Keratinocyte (primary cell): ENCODE measurements at places on chromosomes 1 and 21.

DNA sequence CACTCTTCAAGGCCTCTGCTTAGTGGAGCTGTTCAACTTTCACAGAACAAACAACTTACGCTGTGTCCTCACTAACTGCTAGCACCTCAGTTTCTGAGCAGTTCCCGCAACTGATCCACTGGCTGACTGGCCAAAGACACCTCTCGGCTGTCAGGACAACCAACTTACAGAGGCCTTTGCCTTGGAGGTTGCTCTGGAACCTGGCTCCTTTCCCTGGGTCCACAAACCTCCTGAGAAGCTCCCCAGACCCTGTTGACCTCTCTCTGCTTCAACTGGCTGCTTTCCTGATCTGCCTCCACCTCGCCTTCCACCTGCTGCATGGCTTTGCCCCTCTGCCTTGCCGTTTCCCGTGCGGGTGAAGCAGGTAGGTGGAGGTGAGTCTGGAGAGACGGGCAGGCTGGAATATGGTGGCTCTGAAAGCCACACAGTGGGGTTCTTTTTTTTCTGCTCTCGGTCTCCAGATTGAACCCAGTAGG is 13.0 kb downstream of the BTBD19 start:
- peaks cover 21% of the 10 kb centered on the region for H3K4me1 ChIP-seq
- H3K27ac ChIP-seq, result no peak overlapping the region
- H3K36me3 ChIP-seq, result no peaks in the 10 kb centered on the region

GRCh38 chr1:95926331-95926730 is 692.3 kb downstream of the RWDD3 start:
- H3K27ac ChIP-seq, result no peak overlapping the region
- H3K27me3 ChIP-seq, result no peaks in the 10 kb centered on the region
- H3K36me3 ChIP-seq, result no peaks in the 10 kb centered on the region
- no peak for DNase-seq

DNA sequence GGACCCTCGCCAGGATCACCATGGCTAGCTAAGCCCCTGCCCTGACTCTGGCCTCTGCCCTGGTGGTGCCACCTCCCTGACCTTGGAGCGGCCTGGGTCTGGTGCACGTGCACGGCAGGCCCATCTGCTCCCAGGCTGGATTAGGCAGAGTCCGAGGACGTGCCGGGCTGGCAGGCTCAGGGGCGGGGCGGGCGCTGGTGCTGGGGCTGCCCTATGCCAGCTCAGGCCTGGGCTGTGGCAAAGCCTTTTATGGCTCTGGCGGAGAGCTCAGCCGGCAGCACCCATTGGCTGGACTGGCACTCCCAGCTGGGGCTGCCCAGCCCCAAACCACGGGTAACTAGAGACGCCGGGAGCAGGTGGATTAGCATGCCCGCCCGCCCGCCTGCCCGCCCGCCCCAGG is 17.1 kb upstream of the EDN2 start:
- peak overlapping the region; percentile 20 for H3K4me3 ChIP-seq
- H3K27ac ChIP-seq, result peak overlapping the region; percentile 76
- no peaks in the 10 kb centered on the region for H3K27me3 ChIP-seq

DNA sequence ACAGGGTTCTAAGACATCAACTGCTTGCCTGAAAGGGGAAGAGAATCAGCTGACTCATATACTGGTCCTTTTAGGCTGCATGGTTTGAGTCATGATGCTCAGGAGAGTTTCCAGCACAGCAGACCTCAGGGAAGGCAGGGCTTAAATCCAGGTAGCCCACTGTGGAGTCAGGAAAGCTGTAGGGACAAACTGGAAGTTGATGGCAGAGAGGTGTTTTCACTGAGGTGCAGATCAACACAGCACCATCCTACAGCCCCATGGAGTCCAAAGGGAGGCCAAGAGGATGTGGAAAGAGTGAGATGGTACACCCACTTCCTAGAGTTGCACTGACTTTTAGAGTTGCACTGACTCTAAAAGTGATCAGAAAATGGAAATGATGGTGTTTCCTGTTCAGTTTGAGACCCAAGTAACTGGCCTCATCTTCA is 252.4 kb upstream of the DUSP10 start:
- no peaks in the 10 kb centered on the region for H3K36me3 ChIP-seq
- peak; percentile 45 for DNase-seq
- H3K27me3 ChIP-seq, result no peaks in the 10 kb centered on the region
- peak overlapping the region; percentile 54 for H3K27ac ChIP-seq
- H3K4me3 ChIP-seq, result no peak overlapping the region

GRCh38 chr1:170131450-170131849 is 14.3 kb upstream of the NTMT2 start:
- no peaks in the 10 kb centered on the region for H3K36me3 ChIP-seq
- no peak for DNase-seq
- H3K4me3 ChIP-seq, result no peak overlapping the region
- H3K27me3 ChIP-seq, result no peaks in the 10 kb centered on the region
- H3K27ac ChIP-seq, result no peak overlapping the region

DNA sequence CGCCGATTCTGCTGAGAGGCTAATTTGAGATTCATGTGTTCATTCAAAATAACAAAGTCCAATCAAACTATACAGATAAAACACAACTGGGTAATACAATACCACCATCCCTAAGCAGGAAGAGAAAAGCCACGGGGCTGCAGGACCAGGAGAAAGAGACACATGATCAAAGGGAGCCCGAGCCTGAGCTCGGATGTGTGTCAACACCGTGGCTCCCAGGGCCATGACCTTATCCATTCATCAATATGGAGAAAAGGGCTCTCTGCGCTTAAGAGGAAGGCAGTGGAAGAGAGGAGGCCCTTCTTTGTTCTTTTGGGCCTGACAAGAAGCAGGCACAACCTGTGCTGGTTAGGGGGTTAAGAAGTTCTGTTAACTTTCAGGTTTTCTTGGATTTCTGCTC is 56.7 kb downstream of the HUNK start:
- no peak overlapping the region for H3K4me3 ChIP-seq
- no peak for DNase-seq
- H3K4me1 ChIP-seq, result no peaks in the 10 kb centered on the region
- H3K27ac ChIP-seq, result no peak overlapping the region
- no peaks in the 10 kb centered on the region for H3K27me3 ChIP-seq
- no peaks in the 10 kb centered on the region for H3K36me3 ChIP-seq

- no peaks in the 10 kb centered on the region for H3K36me3 ChIP-seq
- no peak overlapping the region for H3K4me3 ChIP-seq
- no peaks in the 10 kb centered on the region for H3K4me1 ChIP-seq
- no peaks in the 10 kb centered on the region for H3K27me3 ChIP-seq
- DNase-seq, result no peak
Observed at GRCh38 chr1:31861346-31861745, 45.5 kb upstream of the SPOCD1 start.

DNA sequence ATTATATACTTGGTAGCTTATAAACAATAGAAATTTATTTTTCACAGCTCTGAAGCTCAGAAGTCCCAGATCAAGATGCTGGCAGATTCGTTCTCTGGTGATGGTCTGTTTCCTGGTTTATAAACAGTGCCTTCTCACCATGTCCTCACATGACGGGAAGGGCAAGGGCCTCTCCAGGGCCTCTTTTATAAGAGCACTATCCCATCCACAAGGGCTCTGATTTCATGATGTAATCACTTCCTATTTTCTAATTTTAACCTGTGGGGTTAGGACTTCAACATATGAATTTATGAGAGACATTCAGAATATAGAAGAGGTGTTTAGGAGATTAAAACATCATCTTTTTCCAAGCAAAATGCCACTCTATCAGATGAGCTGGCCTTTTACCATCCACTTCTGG is 32.1 kb upstream of the PLPPR4 start:
- peaks cover 6% of the 10 kb centered on the region for H3K27me3 ChIP-seq
- no peaks in the 10 kb centered on the region for H3K36me3 ChIP-seq
- H3K4me1 ChIP-seq, result no peaks in the 10 kb centered on the region

DNA sequence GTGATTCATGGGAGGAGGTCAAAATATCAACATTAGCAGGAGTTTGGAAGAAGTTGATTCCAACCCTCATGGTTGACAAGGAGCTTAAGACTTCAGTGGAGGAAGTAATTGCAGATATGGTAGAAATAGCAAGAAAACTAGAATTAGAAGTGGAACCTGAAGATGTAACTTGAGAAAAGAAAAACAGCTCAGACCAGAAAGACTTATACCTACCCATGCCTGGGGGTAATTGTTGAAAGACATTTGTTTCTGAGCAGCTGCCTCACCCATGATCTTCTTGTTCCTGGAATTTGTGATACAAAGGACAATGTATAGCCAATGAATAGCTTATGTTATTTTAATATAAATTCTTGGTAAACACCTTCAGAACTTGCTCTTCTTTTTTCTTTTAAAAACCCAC is 128.6 kb downstream of the LRIG2 start:
- H3K27me3 ChIP-seq, result peaks cover 3% of the 10 kb centered on the region
- no peak overlapping the region for H3K27ac ChIP-seq
- H3K4me1 ChIP-seq, result no peaks in the 10 kb centered on the region
- H3K36me3 ChIP-seq, result no peaks in the 10 kb centered on the region
- DNase-seq, result no peak

- DNase-seq, result no peak
- H3K4me1 ChIP-seq, result peaks cover 30% of the 10 kb centered on the region
- no peak overlapping the region for H3K27ac ChIP-seq
Observed at GRCh38 chr21:39005502-39005787, 177.8 kb downstream of the PSMG1 start.

DNA sequence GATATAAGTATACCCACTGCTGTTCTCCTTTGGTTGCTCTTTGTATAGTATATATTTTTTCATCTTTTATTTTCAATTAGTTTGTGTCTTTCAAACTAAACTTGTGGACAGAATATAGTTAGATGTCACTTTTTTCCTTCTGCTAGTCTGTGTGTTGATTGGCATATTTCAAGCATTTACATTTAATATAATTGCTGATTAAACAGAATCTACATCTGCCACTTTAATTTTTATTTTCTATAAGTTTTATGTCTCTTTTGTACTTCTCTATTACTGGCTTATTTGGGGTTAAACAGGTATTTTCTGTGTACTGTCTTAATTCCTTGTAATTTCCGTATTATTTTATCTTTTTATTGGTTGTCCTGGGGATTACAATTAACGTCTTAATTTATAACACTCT is 74.4 kb upstream of the CHODL start:
- H3K27me3 ChIP-seq, result no peaks in the 10 kb centered on the region
- DNase-seq, result no peak
- no peaks in the 10 kb centered on the region for H3K36me3 ChIP-seq
- no peak overlapping the region for H3K4me3 ChIP-seq
- no peak overlapping the region for H3K27ac ChIP-seq
- peaks cover 3% of the 10 kb centered on the region for H3K4me1 ChIP-seq

GRCh38 chr1:182783068-182783467 is 6.5 kb upstream of the NPL start:
- H3K27me3 ChIP-seq, result no peaks in the 10 kb centered on the region
- no peak for DNase-seq

DNA sequence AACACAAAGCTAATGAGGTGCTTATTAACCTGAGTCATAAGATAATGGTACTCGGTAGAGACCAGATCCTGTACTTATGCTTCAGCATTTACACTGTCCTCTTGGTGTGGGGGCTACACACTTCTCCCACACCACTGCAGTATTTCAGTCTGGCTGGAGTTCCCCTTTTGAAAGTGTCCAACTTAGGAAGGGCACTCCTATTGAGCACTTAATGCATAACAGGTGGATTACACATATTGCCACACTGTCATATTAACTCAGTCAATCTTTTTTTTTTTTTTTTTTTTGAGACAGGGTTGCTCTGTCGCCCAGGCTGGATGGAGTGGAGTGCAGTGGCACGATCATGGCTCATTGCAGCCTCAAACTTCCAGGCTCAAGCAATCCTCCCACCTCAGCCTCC is 1.5 kb downstream of the GPATCH4 start:
- H3K4me3 ChIP-seq, result no peak overlapping the region
- DNase-seq, result no peak
- peaks cover 32% of the 10 kb centered on the region for H3K36me3 ChIP-seq
- peaks cover 28% of the 10 kb centered on the region for H3K4me1 ChIP-seq
- no peaks in the 10 kb centered on the region for H3K27me3 ChIP-seq
- H3K27ac ChIP-seq, result no peak overlapping the region
